ENCODE measurements at places on chromosomes 1 and 21.

- no peak overlapping the region for H3K4me3 ChIP-seq
- peaks cover 3% of the 10 kb centered on the region for H3K4me1 ChIP-seq
- H3K27me3 ChIP-seq, result peaks cover 22% of the 10 kb centered on the region
- H3K27ac ChIP-seq, result no peak overlapping the region
- H3K36me3 ChIP-seq, result no peaks in the 10 kb centered on the region
These were observed 45.2 kb downstream of the ZNF691 start for GRCh38 chr1:42891465-42892138.

GRCh38 chr21:21039624-21040170 is 41.5 kb downstream of the NCAM2 start:
- no peaks in the 10 kb centered on the region for H3K27me3 ChIP-seq
- DNase-seq, result no peak
- no peak overlapping the region for H3K27ac ChIP-seq
- no peak overlapping the region for H3K4me3 ChIP-seq
- no peaks in the 10 kb centered on the region for H3K36me3 ChIP-seq

DNA sequence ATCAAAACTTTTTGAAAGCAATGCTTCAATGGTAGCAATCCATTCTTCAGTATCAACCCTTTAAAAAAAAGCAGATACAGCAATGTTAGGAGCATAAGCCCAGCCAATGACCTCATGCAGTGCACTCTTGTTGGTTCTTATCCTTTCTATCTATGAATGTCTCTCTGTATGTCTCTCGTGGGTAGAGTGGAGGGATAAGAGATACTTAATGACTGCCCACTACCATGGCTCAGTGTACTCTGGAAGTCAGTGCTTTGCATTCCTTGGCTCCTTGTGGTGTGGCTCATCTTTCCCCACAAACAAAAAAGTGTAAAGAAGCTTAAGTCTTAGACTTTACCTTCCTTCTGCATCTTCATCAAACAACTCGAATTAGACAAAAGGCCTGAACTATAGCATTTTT is 50.3 kb downstream of the PCSK9 start:
- DNase-seq, result no peak
- no peak overlapping the region for H3K4me3 ChIP-seq
- H3K27ac ChIP-seq, result peak overlapping the region; percentile 11
- no peaks in the 10 kb centered on the region for H3K27me3 ChIP-seq
- peaks cover 58% of the 10 kb centered on the region for H3K36me3 ChIP-seq
- H3K4me1 ChIP-seq, result peaks cover 8% of the 10 kb centered on the region

DNA sequence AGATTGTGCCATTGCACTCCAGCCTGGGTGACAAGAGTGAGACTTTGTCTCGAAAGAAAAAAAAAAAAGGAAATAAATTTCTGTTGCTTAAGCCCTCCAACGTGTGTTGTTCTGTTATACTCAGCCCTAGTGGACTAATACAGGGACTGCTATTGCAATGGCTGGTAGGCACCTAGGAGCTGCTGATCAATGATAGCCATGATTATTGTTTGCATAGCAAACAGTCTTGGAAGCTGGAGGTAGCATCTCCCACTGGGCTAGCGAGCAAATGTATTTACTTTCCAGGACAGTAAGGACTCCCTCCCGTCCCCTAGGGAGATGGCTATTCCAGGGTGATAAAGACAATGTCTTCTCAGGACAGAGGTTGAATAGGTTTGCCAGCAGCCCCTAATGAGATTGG is 13.5 kb upstream of the TNFRSF8 start:
- no peak for DNase-seq
- H3K36me3 ChIP-seq, result no peaks in the 10 kb centered on the region
- H3K4me3 ChIP-seq, result no peak overlapping the region
- no peaks in the 10 kb centered on the region for H3K27me3 ChIP-seq

- no peak for DNase-seq
- no peaks in the 10 kb centered on the region for H3K36me3 ChIP-seq
- peaks cover 5% of the 10 kb centered on the region for H3K4me1 ChIP-seq
- H3K27ac ChIP-seq, result no peak overlapping the region
- H3K4me3 ChIP-seq, result no peak overlapping the region
These were observed 24.2 kb downstream of the MAEL start for GRCh38 chr1:167013108-167013929.

DNA sequence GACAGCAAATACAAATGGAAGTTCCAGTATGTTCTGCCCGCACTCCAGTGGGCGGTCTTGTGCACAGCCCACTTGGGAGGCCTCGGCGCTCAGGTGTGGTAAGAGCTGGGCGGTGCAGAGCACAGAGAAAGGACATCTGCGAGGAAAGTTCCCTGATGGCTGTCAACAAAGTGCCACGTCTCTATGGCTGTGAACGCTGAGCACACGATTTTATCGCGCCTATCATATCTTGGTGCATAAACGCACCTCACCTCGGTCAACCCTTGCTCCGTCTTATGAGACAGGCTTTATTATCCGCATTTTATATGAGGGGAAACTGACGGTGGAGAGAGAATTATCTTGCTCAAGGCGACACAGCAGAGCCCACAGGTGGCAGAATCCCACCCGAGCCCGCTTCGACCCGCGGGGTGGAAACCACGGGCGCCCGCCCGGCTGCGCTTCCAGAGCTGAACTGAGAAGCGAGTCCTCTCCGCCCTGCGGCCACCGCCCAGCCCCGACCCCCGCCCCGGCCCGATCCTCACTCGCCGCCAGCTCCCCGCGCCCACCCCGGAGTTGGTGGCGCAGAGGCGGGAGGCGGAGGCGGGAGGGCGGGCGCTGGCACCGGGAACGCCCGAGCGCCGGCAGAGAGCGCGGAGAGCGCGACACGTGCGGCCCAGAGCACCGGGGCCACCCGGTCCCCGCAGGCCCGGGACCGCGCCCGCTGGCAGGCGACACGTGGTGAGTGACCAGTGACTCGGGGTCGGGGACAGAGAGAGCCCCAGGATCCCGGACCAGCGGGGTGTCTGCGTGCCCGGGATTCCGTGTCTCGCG is at the start of gene IL12RB2:
TSS of gene IL12RB2 (plus strand) at position 623 of the 810 bp plus-strand sequence. CDS start 12,496 bp downstream, outside the sequence.
- H3K36me3 ChIP-seq, result peaks cover 10% of the 10 kb centered on the region
- peak; percentile 69 for DNase-seq
- H3K4me3 ChIP-seq, result peak within 1 kb of the TSS; percentile 92
- peak within 1 kb of the TSS; percentile 96 for H3K27ac ChIP-seq

DNA sequence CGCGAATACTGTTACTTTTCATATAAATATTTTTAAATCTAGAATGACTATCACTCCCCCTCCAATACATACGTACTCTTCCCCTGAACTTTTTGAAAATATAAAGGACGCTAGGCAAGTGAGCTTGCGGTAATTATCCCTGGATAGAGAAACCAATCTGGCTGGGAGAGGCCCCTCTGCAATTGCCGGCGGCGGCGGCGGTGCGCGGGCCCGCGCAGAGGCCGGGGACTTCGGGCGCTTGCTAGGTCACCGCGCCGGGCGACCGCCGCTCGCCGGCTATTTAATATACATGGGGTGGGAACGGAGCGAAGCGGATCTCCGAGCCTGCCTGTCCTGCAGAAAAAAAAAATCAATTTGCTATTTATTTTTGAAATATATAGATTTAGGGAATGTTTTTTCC is 416.3 kb upstream of the ESRRG start:
- no peak overlapping the region for H3K4me3 ChIP-seq
- H3K4me1 ChIP-seq, result peaks cover 4% of the 10 kb centered on the region
- H3K27ac ChIP-seq, result no peak overlapping the region
- DNase-seq, result no peak
- H3K27me3 ChIP-seq, result peaks cover 61% of the 10 kb centered on the region

DNA sequence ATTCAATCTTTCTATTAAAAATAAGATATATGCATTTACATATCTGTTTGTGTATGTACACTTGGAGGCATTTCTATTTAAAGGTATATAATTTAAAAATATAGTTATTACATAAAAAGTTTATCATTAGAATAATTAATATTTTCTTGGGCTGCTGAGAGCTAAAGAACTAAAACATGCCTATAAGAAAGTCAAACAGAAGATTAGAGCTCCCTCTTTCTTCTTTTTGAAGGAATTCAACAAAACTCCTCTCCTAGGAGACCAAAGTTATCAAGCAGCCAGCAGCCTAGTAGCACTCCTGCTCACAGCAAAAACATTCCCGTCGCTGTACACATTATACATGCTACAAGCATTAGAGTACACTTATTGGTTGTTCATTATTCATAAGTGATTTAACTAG is 216.4 kb downstream of the VAV3 start:
- H3K27ac ChIP-seq, result no peak overlapping the region
- H3K27me3 ChIP-seq, result no peaks in the 10 kb centered on the region
- H3K4me1 ChIP-seq, result no peaks in the 10 kb centered on the region
- no peak overlapping the region for H3K4me3 ChIP-seq
- DNase-seq, result no peak

GRCh38 chr1:247905910-247906503 is 10.6 kb downstream of the OR2W3 start:
- peak overlapping the region; percentile 77 for H3K4me3 ChIP-seq
- peaks cover 8% of the 10 kb centered on the region for H3K4me1 ChIP-seq
- no peak for DNase-seq
- peaks cover 2% of the 10 kb centered on the region for H3K27me3 ChIP-seq
- peak overlapping the region; percentile 50 for H3K27ac ChIP-seq

DNA sequence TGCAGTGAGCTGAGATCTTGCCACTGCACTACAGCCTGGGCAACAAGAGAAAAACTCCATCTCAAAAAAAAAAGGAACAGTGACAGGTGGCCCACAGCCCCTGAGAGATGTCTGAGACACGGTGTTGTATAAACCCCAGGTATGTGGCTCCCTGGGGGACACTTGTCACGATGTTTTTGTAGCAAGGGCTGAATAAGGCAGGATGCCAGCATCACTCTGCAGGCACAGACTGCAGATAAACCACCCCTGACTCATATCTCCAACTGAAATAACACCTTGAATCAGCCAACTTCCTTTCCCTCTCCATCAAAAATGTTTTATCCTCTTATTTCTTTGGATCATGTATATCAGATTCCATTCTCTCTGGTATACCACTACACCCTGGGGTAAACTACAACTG is 52.5 kb downstream of the NMNAT2 start:
- peaks cover 6% of the 10 kb centered on the region for H3K27me3 ChIP-seq
- no peaks in the 10 kb centered on the region for H3K4me1 ChIP-seq
- no peak for DNase-seq
- no peaks in the 10 kb centered on the region for H3K36me3 ChIP-seq

GRCh38 chr1:185650602-185651230 is 83.5 kb upstream of the HMCN1 start:
- H3K4me1 ChIP-seq, result peaks cover 23% of the 10 kb centered on the region
- DNase-seq, result no peak
- no peak overlapping the region for H3K4me3 ChIP-seq
- no peaks in the 10 kb centered on the region for H3K27me3 ChIP-seq
- H3K36me3 ChIP-seq, result peaks cover 13% of the 10 kb centered on the region

GRCh38 chr1:207001492-207002245 is 30.9 kb downstream of the C1orf116 start:
- H3K4me1 ChIP-seq, result no peaks in the 10 kb centered on the region
- no peaks in the 10 kb centered on the region for H3K36me3 ChIP-seq
- no peak overlapping the region for H3K4me3 ChIP-seq
- H3K27ac ChIP-seq, result no peak overlapping the region

- no peak overlapping the region for H3K4me3 ChIP-seq
- no peak overlapping the region for H3K27ac ChIP-seq
- H3K36me3 ChIP-seq, result no peaks in the 10 kb centered on the region
- peaks cover 2% of the 10 kb centered on the region for H3K27me3 ChIP-seq
These were observed 28.1 kb upstream of the COL6A2 start for GRCh38 chr21:46069719-46070279.

DNA sequence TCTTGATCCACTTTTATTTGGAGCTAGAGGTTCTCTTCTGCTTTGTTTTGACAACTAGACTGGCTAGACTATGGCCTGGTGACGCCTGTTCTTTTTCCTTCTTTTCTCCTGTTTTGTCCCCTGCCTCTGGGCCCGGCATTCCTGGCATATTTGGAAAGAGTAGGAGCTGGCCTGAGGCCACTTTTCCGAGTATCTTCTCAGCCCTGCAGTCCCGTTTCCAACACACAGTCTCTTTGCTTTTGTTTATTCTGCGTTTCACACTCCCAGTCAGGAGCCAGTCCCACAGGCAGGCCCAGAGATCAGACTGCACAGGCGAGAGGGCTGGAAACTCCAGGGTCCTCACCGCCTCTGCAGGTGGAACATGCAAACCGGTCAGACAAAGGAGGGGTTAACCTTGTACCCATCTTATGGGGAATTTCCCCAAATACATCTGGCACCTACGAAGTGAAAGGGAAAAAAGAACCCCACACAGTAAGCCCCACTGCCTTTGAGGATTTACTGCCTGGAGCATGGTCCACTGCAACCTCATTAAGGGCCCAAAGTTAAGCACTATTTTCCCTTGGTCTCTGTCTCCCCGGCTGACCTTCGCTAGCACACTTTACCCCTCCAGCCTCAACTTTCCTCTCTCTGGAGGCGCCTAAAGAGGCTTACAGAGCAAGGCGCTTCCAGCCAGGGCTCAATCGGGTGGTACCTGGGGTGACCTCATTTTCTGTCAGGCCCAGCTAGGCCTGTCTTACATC is 141.1 kb downstream of the TOMM20 start:
- H3K36me3 ChIP-seq, result peaks cover 9% of the 10 kb centered on the region
- peak overlapping the region; percentile 68 for H3K27ac ChIP-seq
- peaks cover 51% of the 10 kb centered on the region for H3K4me1 ChIP-seq
- no peaks in the 10 kb centered on the region for H3K27me3 ChIP-seq
- peak; percentile 48 for DNase-seq

- peaks cover 2% of the 10 kb centered on the region for H3K27me3 ChIP-seq
- H3K4me3 ChIP-seq, result no peak overlapping the region
- H3K36me3 ChIP-seq, result no peaks in the 10 kb centered on the region
- no peak overlapping the region for H3K27ac ChIP-seq
- DNase-seq, result no peak
- peaks cover 12% of the 10 kb centered on the region for H3K4me1 ChIP-seq
These were observed 9.2 kb downstream of the POU2F1 start for GRCh38 chr1:167229719-167230385.

DNA sequence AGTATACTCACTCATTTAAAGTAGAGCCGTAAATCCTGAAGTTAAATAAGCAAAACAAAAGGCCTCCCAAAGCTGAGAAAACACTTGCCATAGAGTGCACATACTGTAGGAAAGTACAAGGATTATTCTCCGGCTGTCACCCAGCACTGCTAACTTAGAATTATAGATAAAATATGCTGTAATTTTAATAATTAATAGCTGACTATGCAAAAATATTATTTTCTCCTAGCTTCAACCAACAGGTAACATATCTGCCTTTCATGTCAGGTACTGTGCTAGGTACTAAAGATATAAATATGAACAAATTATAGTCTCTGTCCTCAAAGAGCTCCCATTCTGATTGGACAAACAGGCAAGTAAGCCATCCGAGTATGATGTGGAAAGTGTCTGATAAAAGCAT is 233.2 kb downstream of the FGGY start:
- no peak overlapping the region for H3K4me3 ChIP-seq
- no peak for DNase-seq
- H3K36me3 ChIP-seq, result no peaks in the 10 kb centered on the region
- no peaks in the 10 kb centered on the region for H3K4me1 ChIP-seq
- no peak overlapping the region for H3K27ac ChIP-seq
- H3K27me3 ChIP-seq, result no peaks in the 10 kb centered on the region

GRCh38 chr1:221850470-221851187 is 108.7 kb upstream of the DUSP10 start:
- H3K27ac ChIP-seq, result no peak overlapping the region
- H3K4me1 ChIP-seq, result no peaks in the 10 kb centered on the region
- H3K36me3 ChIP-seq, result no peaks in the 10 kb centered on the region
- peaks cover 6% of the 10 kb centered on the region for H3K27me3 ChIP-seq
